CD8-positive, alpha-beta memory T cell (primary cell): ENCODE measurements at places on chromosomes 6 and 20. TPM values are rescaled to one million over a fixed set of nuclear protein-coding genes. Genes with fewer than 3 reads are reported as not detected.

Gene SMLR1
- not detected for total RNA-seq

DNA sequence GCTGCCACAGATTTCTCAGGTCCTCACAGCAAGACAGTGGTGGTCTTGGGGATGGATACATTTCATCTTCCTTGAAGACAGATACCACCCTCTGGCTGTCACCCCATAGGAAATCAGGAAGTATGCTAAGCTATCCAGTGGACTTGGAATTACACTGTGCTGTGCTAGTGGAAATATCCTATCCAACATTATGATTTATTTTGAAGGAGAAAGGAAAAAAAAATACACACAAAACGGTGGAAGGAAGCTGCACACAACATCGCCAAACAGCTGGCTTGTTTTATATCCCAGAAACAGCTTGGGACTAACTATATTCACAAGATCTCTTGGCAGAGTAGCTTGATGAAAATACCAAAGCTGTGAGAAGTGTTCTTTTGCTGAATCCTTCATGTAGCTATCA, 257.6 kb downstream of the LAMA2 start:
- no peak for DNase-seq

DNA sequence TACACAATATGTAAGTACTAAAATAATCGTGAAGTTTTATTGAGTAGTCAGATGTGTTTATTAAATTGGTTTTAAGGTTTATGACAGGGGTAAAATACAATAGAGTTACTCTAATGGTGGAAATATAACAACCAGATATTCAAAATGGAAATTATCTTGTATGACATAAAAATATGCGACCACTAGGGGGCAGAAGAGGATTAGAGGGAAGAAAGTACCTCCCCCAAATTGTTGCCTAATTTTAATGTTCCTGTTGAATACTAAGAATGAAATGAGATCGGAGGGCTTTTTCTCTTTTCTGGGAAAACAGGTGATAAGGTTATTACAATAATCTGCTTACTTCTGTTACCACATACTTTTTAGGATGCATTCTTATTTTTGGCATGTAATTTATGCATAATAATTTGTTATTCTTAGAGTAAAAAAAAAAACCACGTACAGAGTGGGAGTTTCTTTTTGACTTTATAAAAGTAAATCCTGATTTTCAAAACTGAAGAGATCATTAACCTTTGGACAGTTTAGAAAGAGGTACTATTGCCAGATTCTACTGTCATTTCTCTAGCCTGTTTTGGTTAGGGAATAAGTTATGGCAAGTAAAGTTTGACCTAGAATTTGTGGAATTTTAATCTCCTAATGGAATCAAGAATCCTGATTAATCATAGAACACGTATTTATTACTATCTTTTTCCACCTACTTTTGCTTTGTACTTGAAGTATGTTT, 159.2 kb downstream of the CD109 start:
- no peak for DNase-seq

Gene PPIL6
- 0.13 TPM for total RNA-seq

GRCh38 chr6:106087548-106088325, 1.6 kb downstream of the PRDM1 start:
- no peak for DNase-seq

DNA sequence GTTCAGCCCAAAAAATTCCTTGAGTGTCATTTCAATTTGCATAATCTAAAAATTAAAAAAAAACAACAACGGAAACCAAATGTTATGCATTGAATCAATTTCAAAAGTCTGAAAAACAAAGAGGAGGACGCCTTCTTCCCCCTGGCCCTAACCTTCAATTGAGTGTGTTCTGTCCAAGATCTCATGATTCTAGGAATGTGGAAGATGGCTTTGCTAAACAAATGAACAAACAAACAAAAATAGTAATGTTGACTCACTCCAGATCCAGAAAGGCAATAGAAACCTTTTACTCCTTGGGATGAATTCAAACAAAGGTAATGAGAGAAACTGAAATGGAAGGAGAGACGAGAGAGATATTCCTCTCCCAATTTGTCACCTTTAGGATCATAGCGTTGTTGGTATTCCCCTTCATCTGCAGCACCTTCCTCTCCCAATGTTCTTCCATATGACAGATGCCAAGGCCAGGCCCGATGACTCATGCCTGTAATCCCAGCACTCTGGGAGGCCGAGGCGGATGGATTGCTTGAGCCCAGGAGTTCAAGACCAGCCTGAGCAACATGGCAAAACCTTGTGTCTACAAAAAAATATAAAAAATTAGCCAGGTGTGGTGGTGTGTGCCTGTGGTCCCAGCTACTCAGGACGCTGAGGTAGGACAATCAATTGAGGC, 109.2 kb upstream of the ADGRF1 start:
- no peak for DNase-seq

DNA sequence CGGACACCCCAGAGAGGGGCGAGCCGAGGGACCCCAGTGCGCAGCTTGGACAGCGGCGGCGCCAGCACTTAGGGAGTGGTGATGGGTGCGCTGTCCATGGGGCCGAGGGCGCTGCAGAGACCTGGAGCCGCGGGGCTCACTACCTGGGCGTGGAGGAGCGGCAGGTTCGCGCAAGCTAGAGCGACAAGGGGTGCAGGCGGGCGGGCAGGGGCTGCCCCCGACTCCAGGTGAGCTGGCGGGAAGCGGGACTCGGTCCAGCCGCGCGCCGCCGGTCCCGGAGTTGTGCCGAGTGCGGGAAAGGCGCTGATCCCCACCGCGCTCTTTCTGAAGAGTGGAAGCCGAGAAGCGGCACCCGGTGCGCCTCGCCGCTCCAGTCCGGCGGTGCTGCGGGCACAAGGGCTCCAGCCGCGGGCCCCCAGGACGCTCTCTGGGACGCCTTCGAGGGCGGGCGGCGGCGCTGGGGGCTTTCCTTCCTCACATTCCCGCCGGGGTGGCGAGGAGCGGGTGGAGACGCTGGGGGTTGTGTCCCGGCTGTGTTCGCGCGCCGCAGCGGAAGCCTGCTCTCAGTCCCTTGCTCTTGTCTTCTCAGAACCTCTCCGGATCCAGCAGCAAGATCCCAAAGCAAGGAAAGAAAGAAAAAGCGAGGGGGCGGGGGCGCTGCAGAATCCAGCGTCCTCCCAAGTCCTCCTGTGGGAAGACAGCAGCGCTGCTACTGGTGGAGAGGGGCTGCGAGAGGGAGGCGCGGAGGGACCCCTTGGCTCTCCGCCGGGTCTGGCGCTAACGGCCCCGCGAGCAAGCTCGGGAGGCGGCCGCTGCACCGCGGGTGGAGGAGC, at the start of gene B3GAT2:
Gene B3GAT2 (minus strand): TSS at position 610 of the 833 bp plus-strand sequence. CDS start 631 bp downstream, outside the sequence.
- no peak for DNase-seq

DNA sequence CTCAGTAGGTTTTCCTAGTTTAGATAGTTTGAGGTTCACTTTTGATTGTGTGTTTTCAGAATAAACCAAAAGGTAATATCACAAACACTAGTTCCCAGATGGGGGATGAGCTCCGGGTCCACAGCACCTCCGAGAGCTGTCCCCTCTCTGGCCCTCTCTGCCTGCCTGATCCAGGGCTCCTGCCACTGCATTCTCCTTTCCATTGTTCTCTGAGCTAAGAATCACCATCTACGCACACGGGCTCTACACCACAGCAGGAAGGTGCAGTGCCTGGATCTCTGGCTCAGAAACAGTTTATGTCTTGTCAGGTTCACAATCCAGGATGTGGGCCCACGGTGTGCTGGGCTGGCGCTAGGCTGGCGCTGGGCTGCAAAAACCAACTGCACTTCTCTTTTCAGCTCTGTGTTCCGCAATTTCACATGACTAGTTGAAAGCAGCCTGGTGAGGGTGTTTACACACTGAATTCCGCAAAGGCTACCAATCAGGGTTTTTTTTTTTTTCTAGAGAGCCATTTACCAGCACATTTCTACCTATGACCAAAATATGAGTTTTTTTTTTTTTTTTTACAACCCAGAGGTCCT, 167.5 kb downstream of the SOD2 start:
- DNase-seq: no peak

GRCh38 chr6:137171824-137172733, 1.4 kb downstream of the IL22RA2 start:
- DNase-seq: no peak

GRCh38 chr20:45918182-45918737, 6.3 kb upstream of the PLTP start:
- DNase-seq: no peak

DNA sequence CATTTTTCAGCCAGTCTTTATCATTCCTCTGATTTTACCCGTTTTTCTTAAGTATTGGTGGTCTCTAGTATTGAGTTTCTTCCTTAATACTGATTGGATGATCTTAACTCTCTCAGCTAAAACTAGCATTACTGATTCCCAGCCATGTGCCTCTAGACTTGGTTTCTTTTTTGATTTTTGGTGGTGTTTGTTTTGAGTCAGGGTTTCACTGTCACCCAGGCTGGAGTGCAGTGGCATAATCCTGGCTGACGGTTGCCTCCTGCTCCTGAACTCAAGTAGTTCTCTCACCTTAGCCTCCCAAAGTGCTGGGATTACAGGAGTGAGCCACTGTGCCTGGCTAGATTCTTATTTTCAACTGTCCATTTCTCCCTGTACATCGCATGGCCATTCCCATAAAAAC, 24.9 kb downstream of the DPPA5 start:
- no peak for DNase-seq

- DNase-seq: no peak
Observed at GRCh38 chr6:97469451-97469850, 186.4 kb upstream of the MMS22L start.

- no peak for DNase-seq
Observed at GRCh38 chr6:156842598-156843250, 65.5 kb downstream of the ARID1B start.

DNA sequence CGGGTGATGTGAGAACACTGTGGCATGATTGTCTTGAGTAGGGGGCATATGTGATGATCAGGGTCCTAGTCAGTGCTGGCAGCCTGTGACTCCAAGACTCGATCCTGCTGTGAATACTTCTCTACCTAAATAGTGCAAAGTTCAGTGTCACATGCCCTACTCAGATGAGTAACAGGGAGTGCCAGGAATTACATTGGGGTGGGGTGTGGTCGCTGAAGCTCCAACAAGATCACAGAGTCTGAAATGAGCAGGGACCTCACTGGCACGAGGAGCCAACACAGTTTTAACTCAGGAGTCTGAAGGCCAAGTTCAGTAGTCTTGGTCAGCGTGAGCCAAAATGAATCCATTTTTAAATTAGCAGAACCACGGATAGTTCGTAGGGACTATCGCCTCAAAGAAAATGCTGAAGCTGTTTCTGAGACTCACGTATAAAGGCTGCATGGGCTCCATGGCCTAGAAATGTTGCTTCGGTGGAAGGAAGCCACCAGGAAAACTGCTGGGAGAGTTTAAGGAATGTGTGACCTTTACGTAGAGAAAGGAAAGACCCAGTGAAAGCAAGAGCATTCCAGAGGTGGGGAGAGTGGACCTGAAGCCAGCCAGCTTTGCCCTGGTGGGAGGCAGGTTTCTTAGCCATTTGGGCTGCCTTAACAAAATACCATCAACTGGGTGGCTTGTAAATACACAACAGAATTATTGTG, 72.2 kb downstream of the RPP40 start:
- DNase-seq: no peak

Gene DACT2
- not detected for total RNA-seq

GRCh38 chr6:117509021-117509420, 26.5 kb downstream of the DCBLD1 start:
- DNase-seq: no peak

DNA sequence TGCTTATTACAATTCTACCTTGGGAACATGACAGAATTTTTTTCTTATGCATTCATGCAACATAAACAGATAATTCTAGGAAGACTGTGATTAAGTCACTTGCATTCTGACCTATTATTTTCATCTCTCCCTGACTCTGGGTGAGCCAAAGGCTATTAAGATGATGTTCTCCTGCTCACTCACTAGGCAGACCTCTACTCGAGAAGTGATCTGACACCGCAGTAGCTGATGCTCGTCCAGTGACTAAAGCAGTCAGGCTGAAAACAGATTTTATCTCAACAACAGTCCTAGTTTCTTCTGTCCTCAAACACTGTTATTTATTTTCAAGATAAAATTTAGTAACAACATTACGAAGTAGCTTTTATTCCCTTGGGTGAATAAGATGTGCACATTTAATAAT, 17.3 kb downstream of the NAA20 start:
- no peak for DNase-seq

- no peak for DNase-seq
Observed at GRCh38 chr20:22904386-22904785, 130.7 kb upstream of the SSTR4 start.

Gene DEFB132
- not detected for total RNA-seq

DNA sequence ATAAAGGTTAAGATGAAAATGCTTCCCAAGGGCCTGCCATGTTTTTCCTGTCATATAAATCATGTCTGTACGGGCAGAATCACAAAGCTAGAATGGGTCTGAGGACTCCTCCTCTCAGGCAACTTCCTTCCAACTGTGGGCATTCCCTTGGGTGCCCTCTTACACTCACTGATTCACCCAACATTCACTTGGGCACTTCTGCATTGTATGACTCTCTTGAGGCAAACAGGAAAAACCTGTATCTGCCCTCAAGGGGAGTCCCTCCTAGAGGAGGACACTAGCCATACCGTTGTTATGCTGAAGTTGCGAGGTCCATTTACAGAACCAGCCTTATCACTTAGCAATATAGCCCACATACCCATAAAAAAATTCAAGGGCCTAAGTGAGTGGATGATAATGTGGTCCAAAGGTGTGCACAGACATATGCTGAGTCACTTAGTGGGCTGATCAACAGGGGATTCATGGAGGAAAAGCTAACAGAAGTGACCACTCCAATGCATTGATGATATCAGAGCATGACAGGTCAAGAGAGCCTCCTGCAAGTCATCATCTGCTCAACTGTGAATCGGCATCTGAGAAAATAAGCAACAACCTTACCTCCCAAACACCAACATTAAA, 131.1 kb downstream of the ATXN1 start:
- no peak for DNase-seq

- DNase-seq: no peak
Observed at GRCh38 chr6:69422475-69422874, 374.3 kb downstream of the LMBRD1 start.

DNA sequence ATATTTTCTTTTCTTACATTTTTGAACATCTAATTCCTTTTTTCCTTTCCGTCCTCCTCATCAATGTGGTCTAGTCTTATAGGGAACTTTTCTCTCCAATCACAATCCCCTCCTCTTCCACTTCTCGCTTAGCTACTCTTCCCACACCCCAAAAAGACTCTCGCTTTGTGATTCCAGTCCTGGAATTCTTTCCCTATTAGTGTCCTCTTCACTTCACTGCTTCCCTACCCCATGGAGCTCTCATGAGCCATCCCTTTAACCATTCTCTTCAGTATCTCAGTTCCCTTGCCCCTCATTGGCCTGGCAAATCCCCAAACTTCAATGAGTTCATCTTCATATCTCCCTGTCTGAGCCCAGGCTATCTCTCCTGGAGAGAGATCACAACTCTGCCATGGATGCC, 55.3 kb upstream of the CEP85L start:
- DNase-seq: no peak

Gene ANKEF1
- total RNA-seq: 2.6 TPM

DNA sequence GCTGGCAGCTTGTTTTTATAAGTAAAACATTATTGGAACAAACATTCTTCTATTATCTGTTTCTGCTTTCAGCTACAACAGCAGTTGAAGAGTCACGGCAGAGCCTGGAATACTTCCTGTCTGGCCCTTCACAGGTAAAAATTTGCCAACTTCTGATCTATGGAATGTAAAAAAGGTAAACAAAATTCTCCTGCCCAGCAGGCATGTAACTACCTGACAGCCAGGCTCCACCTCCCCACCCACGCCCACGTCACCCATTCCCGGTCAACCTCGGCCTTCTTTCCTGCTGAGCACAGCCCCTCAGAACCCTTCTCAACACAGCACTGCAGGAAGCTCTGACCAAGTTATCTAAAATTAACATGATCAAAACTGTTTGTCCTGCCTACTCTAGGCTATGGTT, 166.0 kb downstream of the DLL1 start:
- DNase-seq: no peak

Gene HLA-DQB2
- total RNA-seq: 0.97 TPM

Gene ADTRP
- 3.2 TPM for total RNA-seq
